ENCODE measurements at places on chromosomes 7 and 10.

DNA sequence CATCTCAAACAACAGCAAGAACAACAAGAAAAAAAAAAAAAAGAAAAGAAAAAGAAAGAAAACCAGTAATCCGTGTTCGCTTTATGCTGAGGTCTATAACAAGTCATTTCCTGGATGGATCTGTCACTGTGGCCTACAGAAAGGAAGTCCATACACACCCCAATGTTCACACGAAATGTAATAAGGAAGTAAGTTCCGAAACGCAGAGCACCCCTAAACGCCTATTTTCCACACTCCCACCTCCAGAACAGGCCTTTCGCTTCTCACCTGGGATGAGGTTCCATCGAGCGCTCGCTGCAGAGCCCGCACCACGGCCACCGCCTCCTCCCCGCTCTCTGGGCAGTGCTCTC lies 735 bp downstream of the ZNF394 start:
- no peak for DNase-seq

GRCh38 chr10:44066527-44067255 lies 318.2 kb downstream of the CXCL12 start:
- DNase-seq, result no peak

DNA sequence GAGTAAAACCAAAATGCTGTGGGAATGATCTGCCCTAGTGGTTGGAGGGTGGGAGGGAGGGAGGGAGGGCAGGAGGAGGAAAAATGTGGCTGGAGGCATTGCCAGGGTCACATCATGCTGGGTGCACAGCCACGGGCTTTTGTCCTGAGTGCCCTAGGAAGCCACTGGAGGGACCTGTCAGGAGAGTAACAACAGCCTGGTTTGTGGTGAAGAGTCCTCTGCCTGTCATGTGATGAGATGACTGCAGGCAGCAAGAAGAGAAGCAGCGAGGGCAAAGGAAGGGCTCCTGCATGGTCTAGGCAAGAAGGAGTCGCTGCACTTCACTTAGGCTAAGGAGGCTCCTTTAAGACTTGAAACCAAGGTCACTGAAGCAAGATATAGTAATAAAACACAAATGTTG lies 65.6 kb downstream of the PKD1L1 start:
- no peak for DNase-seq

DNA sequence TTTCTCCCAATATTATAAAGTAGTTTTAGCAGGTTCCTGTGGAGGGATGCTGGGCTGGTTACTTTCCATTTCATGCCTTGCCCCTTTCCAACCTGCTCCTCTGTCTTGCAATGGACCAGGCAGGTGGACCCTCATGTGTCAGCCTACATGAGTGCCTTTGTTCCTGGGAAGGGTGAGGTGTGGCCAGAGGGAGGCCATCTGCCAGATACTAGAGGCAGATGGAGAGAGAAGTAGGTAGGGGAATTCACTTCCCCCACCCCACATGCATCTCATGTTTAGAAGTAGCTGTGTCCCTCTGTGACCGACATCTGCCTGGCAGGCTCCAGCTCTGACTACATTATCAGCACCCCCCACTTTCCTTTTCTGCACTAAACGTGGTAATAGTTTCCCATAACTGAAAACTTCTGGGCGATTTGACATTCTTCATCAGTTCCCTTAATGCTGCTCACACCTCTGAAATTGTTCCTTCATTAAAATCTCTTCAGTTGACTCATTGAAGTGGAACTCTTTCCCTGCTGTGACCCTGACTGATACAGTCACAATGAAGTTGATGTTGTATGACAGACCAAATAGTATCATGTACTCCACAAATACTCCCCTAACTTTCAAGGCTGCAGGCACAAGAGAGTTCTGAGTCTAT lies 396.3 kb upstream of the FZD8 start:
- DNase-seq, result no peak

GRCh38 chr10:116457488-116457887 lies 29.8 kb downstream of the PNLIPRP3 start:
- no peak for DNase-seq

GRCh38 chr10:129258283-129258923 lies 208.6 kb upstream of the MGMT start:
- no peak for DNase-seq

- DNase-seq, result no peak
These were observed 505 bp downstream of the NUDCD3 start for GRCh38 chr7:44489955-44490350.

DNA sequence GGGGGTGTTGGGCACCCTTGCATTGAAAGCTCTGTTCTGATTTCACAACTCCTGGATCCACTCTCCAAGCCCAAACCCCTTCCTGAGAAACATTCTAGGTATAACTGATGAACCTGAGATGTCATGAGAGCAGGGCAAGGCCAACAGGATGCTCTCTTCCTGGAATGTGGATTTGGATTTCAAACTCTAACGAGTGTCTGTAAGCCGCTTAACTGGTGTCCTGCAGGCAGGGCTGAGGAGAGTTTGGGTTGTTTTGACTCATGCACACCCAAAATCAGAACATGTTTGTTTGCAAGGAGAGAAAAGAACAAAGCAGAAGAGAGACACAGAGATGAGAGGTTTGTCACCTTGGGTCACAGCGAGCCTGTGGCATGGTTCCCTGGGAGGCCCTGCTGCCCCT lies 24.6 kb upstream of the AKR1E2 start:
- DNase-seq, result no peak

- DNase-seq, result no peak
These were observed 72.2 kb downstream of the CH25H start for GRCh38 chr10:89134963-89135362.
